ENCODE measurements at places on chromosomes 13 and 19.

- no peak for DNase-seq
These were observed 21.7 kb upstream of the MAB21L1 start for GRCh38 chr13:35498231-35498630.

- no peak for DNase-seq
These were observed 94.0 kb downstream of the PCDH9 start for GRCh38 chr13:67136157-67136556.

DNA sequence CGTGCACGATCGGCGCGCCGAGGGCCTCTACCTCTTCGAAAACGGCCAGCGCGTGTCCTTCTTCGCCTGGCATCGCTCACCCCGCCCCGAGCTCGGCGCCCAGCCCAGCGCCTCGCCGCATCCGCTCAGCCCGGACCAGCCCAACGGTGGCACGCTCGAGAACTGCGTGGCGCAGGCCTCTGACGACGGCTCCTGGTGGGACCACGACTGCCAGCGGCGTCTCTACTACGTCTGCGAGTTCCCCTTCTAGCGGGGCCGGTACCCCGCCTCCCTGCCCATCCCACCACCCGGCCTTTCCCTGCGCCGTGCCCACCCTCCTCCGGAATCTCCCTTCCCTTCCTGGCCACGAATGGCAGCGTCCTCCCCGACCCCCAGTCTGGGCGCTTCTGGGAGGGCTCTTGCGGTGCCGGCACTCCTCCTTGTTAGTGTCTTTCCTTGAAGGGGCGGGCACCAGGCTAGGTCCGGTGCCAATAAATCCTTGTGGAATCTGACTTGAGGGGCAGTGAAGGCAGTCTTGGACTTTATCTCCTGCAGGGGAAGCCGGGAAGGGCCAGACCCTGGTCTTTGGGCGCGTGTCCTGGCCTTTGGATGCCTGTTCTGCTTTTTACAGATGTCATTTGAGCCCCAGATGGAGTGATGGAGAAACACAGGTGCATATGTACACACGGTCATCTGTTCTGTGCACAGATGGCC lies 2.2 kb downstream of the CLEC11A start:
- no peak for DNase-seq

GRCh38 chr19:12705169-12705568 lies 8.7 kb upstream of the FBXW9 start:
- no peak for DNase-seq

- no peak for DNase-seq
These were observed 16.1 kb upstream of the ABCC4 start for GRCh38 chr13:95317039-95317989.

- DNase-seq, result peak; percentile 29
These were observed 149.0 kb downstream of the HS6ST3 start for GRCh38 chr13:96238861-96239260.

DNA sequence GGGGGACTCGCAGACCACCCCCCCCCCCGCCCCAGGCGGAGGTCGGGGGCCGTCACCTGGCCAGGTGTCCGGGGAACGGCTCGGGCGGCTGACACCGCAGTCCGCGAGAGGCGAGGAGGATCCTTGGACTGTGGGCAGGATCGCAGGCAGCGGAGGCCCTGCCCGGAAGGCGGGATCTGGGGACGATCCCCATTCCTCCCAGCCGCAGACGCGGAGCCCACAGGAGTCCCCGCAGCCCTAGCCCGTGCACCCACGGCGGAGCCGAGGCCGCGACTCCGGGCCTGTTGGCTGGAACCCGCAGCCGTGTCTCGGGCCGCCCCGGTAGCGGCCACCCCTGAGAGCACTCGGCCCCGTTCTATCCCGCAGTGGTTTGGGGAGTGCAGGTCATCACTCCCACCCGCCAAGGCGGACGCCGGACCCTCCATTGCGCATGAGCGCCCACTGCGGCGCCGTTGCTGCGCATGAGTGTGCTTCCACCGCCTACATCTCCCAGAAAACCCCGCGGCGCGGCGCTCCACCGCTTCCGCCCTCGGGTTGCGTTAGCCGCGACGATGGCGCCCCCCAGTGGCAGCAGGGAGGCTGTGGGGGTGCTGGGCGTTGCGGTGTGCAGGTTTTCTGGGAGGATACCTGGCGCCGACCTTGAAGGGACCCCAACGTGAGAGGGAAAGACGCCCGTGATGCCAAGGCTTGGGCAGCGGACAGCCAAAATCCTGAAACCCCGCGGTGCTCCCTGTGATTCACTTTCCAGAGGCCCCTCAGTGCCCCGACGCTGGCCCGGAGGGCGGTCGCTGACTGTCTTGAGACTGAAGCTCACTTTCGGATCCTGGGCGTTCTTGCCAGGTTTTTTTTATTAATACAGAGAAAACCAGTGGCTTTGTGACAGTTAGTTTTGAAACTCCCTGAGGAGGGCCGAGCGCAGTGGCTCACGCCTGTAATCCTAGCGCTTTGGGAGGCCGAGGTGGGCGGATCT lies 4.4 kb upstream of the ZNF329 start:
- DNase-seq, result peak; percentile 92

DNA sequence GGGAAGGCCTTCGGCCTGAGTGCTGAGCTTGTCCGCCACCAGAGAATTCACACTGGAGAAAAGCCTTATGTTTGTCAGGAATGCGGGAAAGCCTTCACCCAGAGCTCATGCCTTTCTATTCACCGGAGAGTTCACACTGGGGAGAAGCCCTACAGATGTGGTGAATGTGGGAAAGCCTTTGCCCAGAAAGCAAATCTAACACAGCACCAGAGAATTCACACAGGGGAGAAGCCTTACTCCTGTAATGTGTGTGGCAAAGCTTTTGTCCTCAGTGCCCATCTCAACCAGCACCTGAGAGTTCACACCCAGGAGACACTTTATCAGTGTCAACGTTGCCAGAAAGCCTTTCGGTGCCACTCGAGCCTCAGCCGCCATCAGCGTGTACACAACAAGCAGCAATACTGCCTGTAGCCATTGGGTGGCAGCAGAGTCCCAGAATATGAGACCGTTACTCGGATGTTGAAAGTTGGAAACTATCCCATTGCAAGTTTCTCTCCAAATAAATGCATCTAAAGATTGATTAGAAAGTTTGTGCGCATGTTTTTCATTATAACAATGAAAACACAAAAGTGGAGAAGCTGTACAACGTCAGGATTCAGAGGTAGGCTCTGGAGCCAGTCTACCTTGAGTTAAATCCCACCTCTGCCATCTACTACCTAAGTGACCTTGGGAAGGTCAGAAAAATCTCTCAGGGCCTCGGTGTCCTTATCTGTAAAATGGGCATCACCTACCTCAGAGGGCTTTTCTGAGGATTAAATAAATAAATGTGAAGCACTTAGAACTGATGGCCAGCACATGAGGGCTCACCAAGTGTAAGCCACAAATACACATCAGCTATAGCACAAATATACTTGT lies 21.1 kb downstream of the ZNF473 start:
- DNase-seq, result no peak

GRCh38 chr13:48194379-48194754 lies 38.6 kb upstream of the ITM2B start:
- no peak for DNase-seq

DNA sequence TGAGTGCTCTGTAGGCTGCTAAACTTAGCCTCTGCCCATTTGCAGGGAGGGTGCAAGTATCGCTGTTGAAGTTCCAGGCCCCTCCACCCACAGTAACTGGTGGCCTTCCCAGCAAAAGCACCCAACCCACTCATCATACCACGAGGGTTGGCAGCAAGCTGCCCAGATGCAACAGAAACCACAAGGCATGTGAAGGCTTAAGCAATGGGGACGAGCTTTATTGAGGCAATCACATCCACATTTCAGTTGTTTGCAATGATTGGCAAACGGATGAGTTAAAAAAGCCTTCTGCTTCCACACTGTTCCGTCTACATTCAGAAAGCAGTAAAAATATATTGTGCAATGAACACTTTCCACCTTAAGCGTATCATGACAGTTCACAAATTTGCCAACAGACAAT lies 10.3 kb downstream of the GJB6 start:
- no peak for DNase-seq

DNA sequence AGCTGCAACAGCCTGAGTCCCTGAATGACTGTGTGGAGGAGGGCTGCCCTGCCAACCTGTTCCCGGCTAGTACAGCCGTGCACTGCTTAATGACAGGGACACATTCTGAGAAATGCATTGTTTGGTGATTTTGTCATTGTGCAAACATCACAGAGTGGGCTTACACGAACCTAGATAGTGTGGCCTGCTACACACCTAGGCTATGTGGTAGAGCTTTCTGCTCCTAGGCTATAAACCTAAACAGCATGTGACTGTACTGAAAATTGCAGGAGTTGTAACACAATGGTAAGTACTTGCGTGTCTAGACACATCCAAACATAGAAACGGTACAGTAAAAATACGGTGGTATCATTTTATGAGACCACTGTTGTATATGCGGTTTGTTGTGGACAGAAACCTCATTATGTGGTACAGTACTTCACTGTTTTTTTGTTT lies 35.0 kb downstream of the VASP start:
- no peak for DNase-seq

- no peak for DNase-seq
These were observed 1.2 kb downstream of the CNN2 start for GRCh38 chr19:1027650-1028061.

GRCh38 chr13:113080361-113080831 lies 25.2 kb upstream of the F7 start:
- no peak for DNase-seq

GRCh38 chr19:55451163-55451964 lies 8.3 kb upstream of the SHISA7 start:
- no peak for DNase-seq

GRCh38 chr13:60689571-60689970 lies 292.6 kb downstream of the TDRD3 start:
- DNase-seq, result no peak

DNA sequence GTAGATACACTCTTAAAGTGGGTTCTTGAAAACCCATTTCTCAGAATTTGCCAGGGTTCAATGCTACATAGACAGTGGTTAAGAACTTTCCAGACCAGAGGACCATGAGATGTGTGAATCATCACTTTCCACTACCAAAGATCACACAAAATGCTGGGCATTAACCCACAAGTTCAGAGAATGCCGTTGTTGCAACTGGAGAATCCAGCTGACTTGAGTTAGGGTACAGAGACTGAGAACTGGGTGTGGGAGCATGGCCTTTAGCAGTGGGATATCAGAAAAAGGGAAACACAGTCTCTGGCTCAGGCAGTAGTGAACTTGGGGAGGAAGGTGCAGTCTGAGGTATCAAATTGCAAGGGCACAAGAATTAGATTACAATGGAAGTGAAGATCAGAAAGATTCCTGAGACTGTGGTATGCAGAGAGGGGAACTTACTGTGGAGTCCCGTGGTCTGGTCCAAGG lies 51.5 kb upstream of the WDFY2 start:
- no peak for DNase-seq

DNA sequence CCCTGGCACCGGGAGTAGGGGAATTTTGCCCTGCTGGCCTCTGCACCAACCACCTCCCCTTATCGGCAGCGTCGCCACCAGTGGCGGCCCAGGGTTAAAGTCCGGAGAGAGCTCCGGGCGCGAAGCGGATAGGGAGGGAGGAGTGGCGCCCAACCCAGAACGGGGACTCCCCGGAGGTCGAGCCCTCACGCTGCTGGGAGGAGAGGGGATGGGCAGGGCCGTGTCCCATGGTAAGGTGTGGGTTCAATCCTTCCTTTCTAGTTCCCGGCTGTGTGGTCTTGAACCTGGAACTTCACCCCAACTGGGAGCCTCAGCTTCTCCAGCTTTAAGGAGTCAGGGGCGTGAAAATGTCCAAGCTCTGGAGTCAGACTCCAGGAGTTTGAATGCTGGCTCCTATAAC lies 23.3 kb upstream of the BCL3 start:
- DNase-seq, result no peak

DNA sequence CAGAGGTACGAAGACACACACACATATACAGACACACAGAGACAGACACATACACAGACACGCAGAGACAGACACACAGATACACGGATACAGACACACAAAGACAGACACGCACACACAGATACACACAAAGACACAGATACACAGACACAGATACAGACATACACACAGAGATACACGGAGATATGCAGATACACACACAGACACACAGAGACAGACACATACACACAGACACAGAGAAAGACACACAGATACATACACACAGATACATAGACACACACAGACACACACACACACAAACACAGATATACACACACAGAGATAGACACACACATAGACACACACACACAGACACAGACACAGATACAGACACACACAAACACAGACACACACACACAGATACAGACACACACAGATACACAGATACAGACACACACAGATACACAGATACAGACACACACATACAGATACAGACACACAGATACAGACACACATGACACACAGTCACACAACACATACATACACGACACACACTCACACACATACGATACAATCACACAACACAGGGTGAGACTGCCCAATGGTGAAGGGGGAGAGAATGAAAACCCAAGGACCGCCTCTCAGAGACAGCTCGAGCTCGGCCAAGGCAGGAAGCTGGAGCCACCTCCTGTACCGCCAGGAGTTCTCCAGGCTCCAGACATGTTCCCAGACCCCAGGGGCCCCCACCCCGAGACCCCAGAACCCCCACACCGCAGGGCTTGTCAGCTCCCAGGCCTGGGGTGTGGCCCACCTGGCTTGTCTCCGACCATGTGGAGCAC lies 8.8 kb upstream of the CCER2 start:
- DNase-seq, result no peak

DNA sequence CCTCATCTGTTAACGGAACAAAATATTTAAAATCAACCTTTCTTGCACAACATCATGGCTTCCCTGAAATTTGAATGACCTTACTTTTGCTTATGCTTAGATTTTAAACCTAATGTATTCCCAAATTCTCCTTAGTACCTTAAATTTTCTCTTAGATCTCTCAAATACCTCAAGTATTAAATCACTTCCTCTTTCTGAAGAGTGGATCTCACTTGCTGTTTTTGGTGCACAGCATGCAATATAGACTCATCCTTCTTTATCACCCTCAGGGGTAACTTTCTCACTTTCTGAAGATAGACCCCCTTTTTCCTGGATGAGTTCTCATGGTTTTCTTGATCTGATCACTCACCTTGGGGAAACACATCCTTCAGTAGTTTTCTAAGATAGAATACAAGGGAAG lies 871.7 kb downstream of the DACH1 start:
- no peak for DNase-seq

GRCh38 chr13:48231933-48232332 lies 1.1 kb upstream of the ITM2B start:
- DNase-seq, result no peak

DNA sequence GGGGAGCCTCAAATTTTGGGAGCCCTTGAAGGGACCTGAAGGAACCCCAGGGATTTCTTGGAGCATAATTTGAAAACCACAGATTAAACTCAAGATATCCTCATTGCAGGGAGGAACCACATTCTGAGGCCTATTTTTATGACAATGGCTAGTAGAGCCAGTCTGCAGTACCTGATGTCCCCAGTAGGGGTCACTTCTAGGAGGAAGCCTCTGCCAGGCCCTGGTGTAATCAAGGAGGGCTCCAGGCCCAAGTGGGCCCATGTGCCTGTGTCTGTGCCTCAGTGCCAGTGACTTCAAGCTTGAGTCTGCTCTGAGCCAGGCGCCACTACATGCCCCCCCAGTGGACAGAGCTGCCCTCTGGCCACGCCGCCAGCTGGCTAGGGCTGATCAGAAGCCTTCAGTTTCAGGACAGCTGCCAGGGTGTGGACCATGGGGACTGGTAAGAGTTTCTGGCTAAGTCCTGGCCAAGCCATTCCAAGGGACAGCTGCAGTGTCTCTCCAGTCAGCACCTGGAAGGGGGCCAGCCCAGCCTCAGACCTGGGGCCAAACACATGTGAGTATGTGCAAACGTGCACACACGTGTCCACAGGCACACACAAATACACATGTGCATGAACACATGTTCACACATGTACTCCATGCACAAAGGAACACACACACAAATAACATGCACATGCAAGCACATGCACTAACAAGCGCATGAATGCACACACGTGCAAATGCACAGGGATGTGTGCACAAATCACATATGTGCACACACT lies 20.5 kb upstream of the SLC7A10 start:
- DNase-seq, result no peak

Data from NCI-H1436 (cell line).